ENCODE measurements at places on chromosomes 16 and 17. TPM values are rescaled to one million over a fixed set of nuclear protein-coding genes. Genes with fewer than 3 reads are reported as not detected.

GRCh38 chr16:66574531-66574930 is 4.7 kb upstream of the CMTM2 start:
- no peaks in the 10 kb centered on the region for H3K36me3 ChIP-seq
- H3K4me1 ChIP-seq, result no peaks in the 10 kb centered on the region
- no peak overlapping the region for H3K4me3 ChIP-seq
- no peaks in the 10 kb centered on the region for H3K27me3 ChIP-seq

DNA sequence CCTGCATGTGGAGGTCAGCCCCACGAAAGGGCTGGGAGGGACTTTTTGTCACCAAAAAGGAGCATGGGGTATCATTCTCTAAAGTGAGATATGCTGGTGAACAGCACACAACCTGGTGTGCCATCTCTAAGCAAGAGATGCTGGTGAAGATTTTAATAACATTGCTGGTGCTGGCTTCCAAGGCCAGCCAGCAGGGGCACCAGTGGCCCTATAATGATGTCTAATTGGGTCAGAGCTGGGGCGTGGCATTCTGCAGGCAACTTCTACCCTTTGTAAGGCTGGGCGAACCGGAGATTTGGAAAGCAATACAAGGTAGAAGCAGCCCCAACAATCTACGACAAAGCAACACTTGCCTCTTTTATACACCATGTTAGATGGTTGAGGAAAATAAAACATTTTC is 16.8 kb downstream of the SDR42E1 start:
- no peaks in the 10 kb centered on the region for H3K36me3 ChIP-seq
- no peak overlapping the region for H3K4me3 ChIP-seq
- no peak overlapping the region for H3K27ac ChIP-seq
- H3K27me3 ChIP-seq, result no peaks in the 10 kb centered on the region
- no peaks in the 10 kb centered on the region for H3K4me1 ChIP-seq

GRCh38 chr16:70430667-70431536 is 8.0 kb downstream of the ST3GAL2 start:
- H3K4me1 ChIP-seq, result peaks cover 74% of the 10 kb centered on the region
- H3K27me3 ChIP-seq, result no peaks in the 10 kb centered on the region
- DNase-seq, result peak; percentile 93
- H3K4me3 ChIP-seq, result peak overlapping the region; percentile 58
- H3K27ac ChIP-seq, result peak overlapping the region; percentile 99

GRCh38 chr16:3060339-3061127 is 4.9 kb upstream of the IL32 start:
- H3K27ac ChIP-seq, result no peak overlapping the region
- H3K4me1 ChIP-seq, result peaks cover 11% of the 10 kb centered on the region
- H3K27me3 ChIP-seq, result no peaks in the 10 kb centered on the region
- DNase-seq, result no peak
- no peak overlapping the region for H3K4me3 ChIP-seq
- no peaks in the 10 kb centered on the region for H3K36me3 ChIP-seq

Gene ABCC3
- total RNA-seq, result not detected

Gene GALR2
- total RNA-seq, result not detected

Gene HOXB6
- total RNA-seq, result 0.48 TPM

Gene WFIKKN1
- total RNA-seq, result 0.22 TPM

Gene CTRB2
- total RNA-seq, result not detected

Gene CEP112
- not detected for total RNA-seq

GRCh38 chr17:7889166-7889955 is 772 bp downstream of the CHD3 start:
- no peak for DNase-seq
- no peak overlapping the region for H3K4me3 ChIP-seq
- peaks cover 36% of the 10 kb centered on the region for H3K36me3 ChIP-seq
- H3K27ac ChIP-seq, result no peak overlapping the region

DNA sequence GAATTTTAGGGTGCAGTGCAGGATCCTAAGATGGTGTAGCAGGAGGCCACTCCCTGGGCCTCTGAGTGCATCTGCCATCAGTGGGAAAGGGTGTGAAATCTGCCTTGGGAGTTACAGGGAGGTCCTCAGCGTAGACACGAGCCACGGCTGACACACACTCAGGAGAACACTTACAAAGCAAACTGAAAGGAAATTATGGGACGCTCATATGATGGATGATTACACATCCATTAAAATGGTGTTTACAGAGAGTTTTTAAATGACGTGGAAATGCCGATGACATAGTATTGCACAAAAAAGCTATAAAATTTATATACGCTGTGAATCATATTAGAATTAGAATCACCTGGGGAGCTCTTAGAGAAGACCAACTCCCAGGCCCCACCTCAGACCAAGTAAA is 175.2 kb downstream of the CCDC182 start:
- H3K27ac ChIP-seq, result no peak overlapping the region
- no peak overlapping the region for H3K4me3 ChIP-seq
- DNase-seq, result no peak
- no peaks in the 10 kb centered on the region for H3K27me3 ChIP-seq

Gene HBQ1
- not detected for total RNA-seq

Gene HOXB1
- not detected for total RNA-seq

DNA sequence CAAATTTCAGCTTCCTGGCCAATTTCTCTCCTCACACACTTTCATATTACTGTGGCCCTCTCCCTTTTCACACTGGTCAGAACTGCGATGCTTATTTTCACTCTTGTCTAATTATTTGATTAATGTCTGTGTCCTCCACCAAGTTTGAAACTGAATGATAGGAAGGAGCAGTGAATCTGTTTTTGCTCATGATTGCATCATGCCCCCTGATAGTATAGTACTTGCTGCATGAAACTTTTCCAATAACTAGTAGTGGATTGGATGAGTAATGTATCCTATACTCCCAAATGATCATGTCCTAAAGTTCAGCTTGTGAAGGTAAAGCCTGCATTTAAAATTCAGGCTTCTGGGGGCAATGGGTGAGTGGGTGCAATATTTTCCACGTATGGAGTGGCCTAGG is 121.2 kb downstream of the ASIC2 start:
- H3K27ac ChIP-seq, result no peak overlapping the region
- H3K36me3 ChIP-seq, result no peaks in the 10 kb centered on the region
- DNase-seq, result no peak

GRCh38 chr17:3990386-3991127 is 26.3 kb upstream of the ATP2A3 start:
- no peak for DNase-seq
- no peak overlapping the region for H3K4me3 ChIP-seq
- no peaks in the 10 kb centered on the region for H3K27me3 ChIP-seq
- no peaks in the 10 kb centered on the region for H3K36me3 ChIP-seq
- peaks cover 13% of the 10 kb centered on the region for H3K4me1 ChIP-seq

- H3K36me3 ChIP-seq, result no peaks in the 10 kb centered on the region
- no peak overlapping the region for H3K4me3 ChIP-seq
- no peak for DNase-seq
- no peaks in the 10 kb centered on the region for H3K4me1 ChIP-seq
These were observed 33.7 kb downstream of the PEMT start for GRCh38 chr17:17557796-17558195.

Gene SLC5A2
- not detected for total RNA-seq

Gene KRT31
- total RNA-seq, result not detected

Gene RTN4RL1
- 0.30 TPM for total RNA-seq

- no peaks in the 10 kb centered on the region for H3K36me3 ChIP-seq
- no peaks in the 10 kb centered on the region for H3K4me1 ChIP-seq
- H3K4me3 ChIP-seq, result no peak overlapping the region
- H3K27ac ChIP-seq, result no peak overlapping the region
- H3K27me3 ChIP-seq, result no peaks in the 10 kb centered on the region
These were observed 251.7 kb upstream of the SALL1 start for GRCh38 chr16:51402785-51403184.

- 0 out of 2 replicates have a peak, but pooled peaks cover 4% of the 10 kb centered on the region for H3K36me3 ChIP-seq
- DNase-seq, result no peak
These were observed 1.6 kb upstream of the N4BP1 start for GRCh38 chr16:48611329-48612137.

Gene NPIPA2
- total RNA-seq, result not detected

GRCh38 chr16:49092704-49093103 is 188.9 kb downstream of the CBLN1 start:
- no peaks in the 10 kb centered on the region for H3K4me1 ChIP-seq
- no peak overlapping the region for H3K4me3 ChIP-seq
- no peak for DNase-seq
- no peaks in the 10 kb centered on the region for H3K36me3 ChIP-seq
- H3K27ac ChIP-seq, result no peak overlapping the region
- H3K27me3 ChIP-seq, result no peaks in the 10 kb centered on the region

GRCh38 chr17:47957591-47958490 is at the start of gene PRR15L:
TSS of gene PRR15L (minus strand) at chr17:47957883. CDS start at chr17:47953234, 4,649 bp downstream.
- H3K27me3 ChIP-seq, result no peaks in the 10 kb centered on the region
- H3K27ac ChIP-seq, result peak within 1 kb of the TSS; percentile 100
- H3K36me3 ChIP-seq, result no peaks in the 10 kb centered on the region
- H3K4me3 ChIP-seq, result peak within 1 kb of the TSS; percentile 54
- H3K4me1 ChIP-seq, result peaks cover 87% of the 10 kb centered on the region

Gene CCDC144A
- not detected for total RNA-seq

Gene SEPTIN1
- 117 TPM for total RNA-seq

Gene ZNF232
- total RNA-seq, result 19.7 TPM

Gene MYO15A
- 1.3 TPM for total RNA-seq

DNA sequence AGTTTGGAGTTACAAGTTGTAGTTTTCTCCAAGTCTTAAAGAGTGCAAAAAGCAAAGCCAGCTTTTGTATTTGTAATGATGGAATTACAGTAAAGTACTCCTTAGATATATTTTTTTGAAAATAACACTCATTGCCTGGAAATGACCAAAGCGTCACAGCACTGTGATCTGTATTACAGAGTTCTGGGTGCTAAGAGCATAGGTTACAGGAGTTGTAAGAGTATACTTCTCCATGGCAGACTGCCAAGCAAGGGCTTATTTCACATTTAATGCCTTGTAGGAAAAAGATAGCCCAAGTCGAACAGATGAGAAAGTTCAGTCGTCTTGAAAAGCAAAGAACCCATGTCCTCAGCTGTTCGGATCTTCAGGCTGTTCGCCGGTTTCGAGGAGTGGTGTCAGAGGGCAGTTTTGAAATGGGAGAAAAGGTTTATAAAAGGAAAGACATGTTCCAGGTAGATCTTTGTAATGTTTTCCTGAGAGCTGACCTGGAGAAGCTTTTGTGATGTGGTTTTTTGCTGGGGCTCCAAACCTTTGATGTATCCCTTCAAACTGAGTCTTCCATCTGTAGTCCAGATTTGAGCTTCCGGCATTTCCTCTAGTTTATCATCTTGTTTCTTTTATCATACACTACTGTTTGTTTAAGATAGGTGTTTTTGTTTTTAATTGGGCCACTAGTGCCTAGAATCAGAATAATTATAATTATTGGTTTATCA is 41.3 kb downstream of the ERCC4 start:
- no peak overlapping the region for H3K27ac ChIP-seq
- H3K27me3 ChIP-seq, result no peaks in the 10 kb centered on the region
- DNase-seq, result no peak
- H3K36me3 ChIP-seq, result no peaks in the 10 kb centered on the region
- peaks cover 21% of the 10 kb centered on the region for H3K4me1 ChIP-seq

Gene RNF222
- total RNA-seq, result not detected

Gene SLC38A8
- not detected for total RNA-seq

GRCh38 chr16:84295203-84295860 is 654 bp downstream of the WFDC1 start:
- no peaks in the 10 kb centered on the region for H3K4me1 ChIP-seq
- no peak overlapping the region for H3K27ac ChIP-seq
- H3K27me3 ChIP-seq, result no peaks in the 10 kb centered on the region
- no peak for DNase-seq

Gene DNAI2
- total RNA-seq, result not detected

DNA sequence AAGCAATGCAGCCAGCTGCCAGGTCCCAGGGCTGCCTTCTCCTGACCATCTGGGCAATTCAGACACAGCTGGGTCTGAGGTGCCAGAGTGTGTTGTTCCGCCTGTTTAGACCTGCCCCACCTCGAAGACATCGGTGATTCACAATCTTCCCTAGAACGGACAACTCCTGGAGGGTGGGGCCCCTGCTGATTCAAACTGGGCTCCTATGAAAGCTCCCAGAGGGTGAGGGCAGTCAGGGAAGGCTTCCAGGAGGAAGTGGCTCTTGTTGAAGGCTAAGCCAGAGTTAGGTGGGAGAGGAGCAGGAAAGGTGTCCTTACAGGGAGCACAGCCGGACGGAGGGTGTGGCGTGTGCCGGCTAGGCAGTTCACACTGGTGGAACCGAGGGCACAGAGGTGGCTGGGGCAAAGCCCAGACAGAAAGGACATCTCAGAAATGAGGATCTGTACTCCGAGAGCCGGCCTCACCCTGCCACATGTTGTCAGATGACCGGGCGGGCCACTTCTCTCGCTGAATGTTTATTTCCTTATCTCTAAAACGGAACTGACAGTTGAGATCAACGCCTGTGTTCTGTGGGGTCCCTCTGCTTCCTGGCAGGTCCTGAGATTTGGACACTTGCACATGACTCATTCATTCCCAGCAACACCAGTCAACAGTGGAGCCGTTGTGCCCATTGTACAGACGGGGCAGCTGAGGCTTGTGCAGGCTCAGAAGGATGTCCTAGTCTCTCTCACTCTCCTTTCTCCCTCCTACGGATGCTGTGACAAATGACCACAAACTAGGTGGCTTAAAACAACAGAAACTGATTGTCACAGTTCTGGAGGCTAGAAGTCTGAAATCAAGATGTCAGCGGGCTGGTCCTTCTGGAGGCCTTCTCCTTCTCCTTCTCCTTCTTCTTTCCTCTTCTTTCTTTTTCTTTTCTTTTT is 26.9 kb upstream of the LITAF start:
- H3K4me1 ChIP-seq, result no peaks in the 10 kb centered on the region
- H3K27ac ChIP-seq, result no peak overlapping the region
- no peaks in the 10 kb centered on the region for H3K27me3 ChIP-seq
- no peak for DNase-seq

Gene RPGRIP1L
- total RNA-seq, result 25.1 TPM

DNA sequence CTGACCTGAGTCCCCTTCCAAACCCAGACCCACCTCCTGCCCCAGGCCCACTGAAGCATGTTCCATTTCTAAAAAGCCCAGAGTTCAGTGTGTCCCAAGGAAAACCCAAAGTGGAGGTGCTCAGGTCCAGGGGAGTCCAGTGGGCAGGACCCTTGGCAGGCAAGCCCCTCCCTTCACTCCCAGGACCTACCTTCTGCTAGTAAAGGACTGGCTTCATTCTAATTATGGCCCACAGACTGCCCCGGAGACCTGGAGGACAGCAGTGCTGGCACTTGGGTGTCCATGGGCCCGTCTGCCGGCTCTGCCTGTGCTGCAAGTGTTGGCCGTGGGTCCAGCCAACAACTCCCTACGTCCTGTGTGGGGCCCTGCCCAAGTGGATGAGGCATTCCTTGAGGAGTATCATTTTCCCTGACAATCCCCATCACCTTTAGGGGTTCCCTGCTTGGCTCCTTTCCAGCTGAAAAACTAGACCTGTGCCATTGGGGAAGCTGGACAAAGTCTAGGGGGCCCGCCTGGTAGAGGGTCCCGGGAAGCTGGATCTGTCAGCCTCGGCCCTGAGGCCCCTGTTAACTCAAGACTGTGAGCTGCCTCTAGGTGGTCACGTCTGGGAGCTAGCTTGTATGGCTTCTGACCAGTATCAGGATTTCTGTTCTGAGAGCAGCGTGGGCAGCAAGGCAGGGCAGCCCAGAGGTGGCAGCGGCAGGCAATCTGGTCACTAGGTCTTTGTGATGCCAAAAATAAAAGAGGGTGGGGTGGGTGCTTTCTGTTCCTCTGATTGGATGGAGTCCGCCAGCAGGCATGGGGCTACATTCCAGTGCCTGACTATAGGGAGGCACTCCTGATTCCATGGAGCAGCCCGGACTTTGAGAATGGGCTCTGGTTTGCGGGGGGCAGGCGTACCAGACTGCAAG is 8.2 kb downstream of the CBX2 start:
- no peak for DNase-seq
- no peaks in the 10 kb centered on the region for H3K36me3 ChIP-seq
- no peaks in the 10 kb centered on the region for H3K4me1 ChIP-seq
- no peaks in the 10 kb centered on the region for H3K27me3 ChIP-seq
- no peak overlapping the region for H3K27ac ChIP-seq
